Activated T-cell treated with anti-CD3 and anti-CD28 coated beads for 24 hours (primary cell): ENCODE measurements at places on chromosomes 12 and 14.

GRCh38 chr14:102442241-102443211, 67.0 kb downstream of the ANKRD9 start:
- no peak for DNase-seq

DNA sequence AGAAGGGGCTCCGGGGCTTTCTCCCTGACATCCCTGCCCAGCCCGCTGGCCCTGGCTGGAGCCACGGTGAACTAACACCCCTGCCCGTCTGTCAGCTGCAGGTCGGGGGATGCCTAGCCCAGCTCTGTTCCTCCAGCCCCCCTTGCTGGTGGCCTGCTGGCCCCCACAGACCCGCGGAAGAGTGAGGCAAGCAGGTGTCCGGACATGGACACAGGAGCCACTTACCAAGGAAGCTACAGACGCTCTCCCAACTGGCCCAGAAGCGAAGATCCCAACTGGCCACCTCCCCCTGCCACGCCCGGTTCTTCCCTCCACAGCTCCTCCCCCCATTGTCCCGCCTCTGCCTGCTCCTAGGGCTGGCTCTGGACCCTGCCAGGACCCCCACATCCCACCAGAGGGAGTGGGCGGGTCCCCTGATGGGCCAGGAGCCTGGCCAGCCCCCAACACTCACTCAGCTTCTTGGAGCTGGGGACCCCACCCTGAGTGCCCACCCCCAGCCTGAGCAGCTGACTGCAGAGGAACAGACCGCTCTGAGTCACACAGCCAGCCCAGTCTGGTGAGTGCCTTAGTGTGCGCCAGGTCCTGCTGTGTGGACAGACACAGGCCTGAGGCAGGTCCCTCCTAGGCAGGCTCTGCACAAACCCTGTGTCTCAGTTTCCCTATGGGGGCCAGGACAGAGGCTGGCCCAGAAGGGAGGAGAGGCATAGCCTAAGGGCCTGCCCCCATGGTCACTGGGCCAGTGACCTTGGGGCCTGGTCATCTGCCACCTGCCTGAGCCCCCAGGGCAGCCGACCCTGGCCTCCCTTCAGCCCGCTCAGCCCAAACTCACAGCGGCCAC, 7.7 kb downstream of the AHNAK2 start:
- DNase-seq, result no peak

GRCh38 chr12:54459355-54459754, 14.0 kb downstream of the GTSF1 start:
- no peak for DNase-seq

DNA sequence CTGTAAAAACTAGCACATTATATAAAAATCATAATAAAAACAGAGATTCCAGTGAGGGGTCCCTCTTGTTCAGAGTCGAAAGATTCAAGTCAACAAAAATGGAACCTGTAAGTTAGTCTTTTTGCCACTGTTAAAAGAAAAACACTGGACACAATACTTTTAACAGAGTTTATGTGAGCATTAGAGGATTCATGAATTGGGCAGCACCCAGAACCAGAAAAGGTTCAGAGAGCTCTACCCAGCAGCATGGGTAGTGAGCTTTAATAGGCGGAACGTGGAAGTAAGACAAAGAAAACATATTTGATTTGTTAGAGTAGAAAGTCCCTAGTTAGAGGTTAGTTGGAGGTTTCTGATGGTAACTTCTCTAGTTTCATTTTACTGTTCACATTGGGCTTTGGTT, 476.8 kb downstream of the RGS6 start:
- DNase-seq, result no peak

- DNase-seq, result no peak
These were observed 148.9 kb upstream of the MAX start for GRCh38 chr14:65251213-65251612.

GRCh38 chr12:114767906-114768722, 84.1 kb upstream of the TBX3 start:
- no peak for DNase-seq

DNA sequence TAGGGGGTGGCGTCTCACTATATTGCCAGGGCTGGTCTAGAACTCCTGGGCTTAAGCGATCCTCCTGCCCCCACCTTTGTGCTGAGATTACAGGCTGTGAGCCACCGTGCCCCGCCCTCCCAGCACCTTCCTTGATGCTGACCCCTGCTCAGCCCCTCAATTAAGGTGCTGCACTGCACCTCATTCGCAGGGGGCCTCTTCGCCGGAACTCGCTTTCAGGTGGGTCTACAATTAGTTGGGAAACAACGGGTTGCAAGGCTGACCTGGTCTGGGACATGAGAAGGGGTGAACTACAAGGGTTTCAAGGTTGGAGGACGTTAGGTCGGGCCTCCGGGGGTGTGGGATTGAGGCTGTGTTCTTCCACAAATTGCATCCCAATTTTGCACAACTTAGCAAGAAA, 1.2 kb upstream of the NOP2 start:
- no peak for DNase-seq

GRCh38 chr12:37666069-37666781, 650.3 kb upstream of the ALG10B start:
- no peak for DNase-seq

- no peak for DNase-seq
These were observed 23.0 kb downstream of the TSHR start for GRCh38 chr14:80978403-80978802.

DNA sequence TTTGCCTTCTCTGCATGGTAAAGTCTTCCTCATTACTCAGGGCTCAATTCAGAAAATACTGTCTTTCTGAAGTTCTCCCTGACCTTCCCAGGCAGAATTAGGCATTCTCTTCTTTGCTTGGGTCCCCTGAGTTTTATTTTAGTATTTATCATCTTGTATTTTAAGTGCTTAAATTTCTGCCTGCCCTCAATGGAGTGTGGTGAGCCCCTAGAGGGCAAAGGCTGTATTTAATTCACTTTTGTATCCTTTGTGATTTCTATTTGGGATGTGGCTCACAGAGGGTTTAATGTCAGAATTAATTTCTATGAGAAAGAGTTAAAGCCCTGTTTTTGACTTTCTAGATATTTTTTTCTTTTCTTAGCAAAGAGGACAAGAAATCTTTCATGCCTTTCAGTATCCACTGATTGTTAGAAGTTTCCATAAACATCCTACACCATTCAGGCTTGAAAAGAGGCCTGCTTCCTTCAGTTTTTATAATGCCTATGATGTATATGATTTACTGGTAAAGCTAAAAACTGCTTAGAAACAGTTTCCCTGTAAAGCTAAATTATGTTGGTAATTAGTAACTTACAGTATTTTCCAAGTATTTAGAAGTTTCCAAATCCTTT, 55.6 kb upstream of the PTPRB start:
- no peak for DNase-seq

GRCh38 chr12:28209782-28210181, 19.5 kb downstream of the CCDC91 start:
- no peak for DNase-seq

DNA sequence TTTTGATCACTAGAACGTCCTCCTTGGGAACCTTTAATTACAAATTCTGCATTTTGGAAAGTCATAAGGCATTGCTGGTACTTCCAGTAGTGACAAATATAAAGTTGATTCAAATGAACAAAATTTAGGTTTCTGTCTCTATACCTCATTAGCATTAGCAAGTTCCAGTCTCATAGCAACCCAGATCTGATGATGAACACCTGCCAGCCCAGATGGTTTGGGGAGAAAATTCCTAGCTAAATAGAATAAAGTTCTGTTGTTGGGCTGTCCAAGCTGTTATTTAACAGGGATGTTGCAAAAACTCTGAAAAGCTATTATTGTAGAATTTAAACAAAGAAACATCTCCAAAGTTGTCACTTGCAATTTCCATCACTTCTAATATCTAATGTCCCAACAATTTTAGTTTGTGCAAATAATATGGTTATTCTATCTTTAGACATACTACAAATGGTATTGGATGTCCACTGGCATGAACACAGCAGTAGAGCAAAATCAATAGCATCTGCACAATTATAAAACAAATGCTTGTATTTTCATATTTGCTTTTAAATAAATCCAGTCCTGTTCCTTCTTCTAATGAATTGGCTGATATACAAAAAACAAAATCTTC, 299.4 kb downstream of the SLC16A7 start:
- no peak for DNase-seq

- DNase-seq, result no peak
These were observed 22.9 kb downstream of the VCPKMT start for GRCh38 chr14:50093496-50093895.

DNA sequence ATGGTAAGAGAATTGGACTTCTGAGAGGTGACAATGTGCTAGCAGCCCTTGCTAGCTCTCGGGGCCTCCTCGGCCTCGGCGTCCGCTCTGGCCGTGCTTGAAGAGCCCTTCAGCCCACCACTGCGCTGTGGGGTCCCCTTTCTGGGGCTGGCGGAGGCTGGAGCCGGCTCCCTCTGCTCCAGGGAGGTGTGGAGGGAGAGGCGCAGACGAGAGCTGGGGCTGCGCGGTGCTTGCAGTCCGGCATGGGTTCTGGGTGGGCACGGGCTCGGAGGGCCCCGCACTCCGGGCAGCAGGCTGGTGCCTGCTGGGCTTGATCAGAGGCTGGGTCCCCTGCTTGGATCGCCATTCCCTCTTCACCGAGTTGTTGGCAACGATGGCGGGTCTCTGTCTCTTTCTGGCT, 226.4 kb upstream of the AMIGO2 start:
- DNase-seq, result no peak

- DNase-seq, result no peak
These were observed 51.1 kb upstream of the C14orf180 start for GRCh38 chr14:104528496-104528895.

DNA sequence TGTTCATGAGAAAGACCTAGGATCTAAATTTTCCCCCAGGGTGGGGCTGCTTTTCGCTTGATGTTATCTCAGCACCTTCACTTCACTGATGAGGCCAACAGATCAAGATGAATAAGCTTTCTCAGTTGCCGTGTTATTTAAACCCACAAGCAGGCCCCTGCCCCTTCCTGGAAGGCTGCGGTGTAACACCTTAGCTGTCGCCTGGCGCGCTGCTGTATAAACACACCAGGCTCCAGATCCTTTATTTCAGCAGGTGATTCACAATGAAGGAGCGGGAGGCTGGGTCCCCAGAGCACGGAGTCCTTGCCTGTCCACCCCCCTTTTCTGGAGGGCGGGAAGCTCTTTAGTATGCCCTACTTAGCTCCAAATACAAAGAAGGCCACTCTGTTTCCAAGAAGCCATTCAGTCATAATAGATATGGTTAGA, 515.4 kb downstream of the FUT8 start:
- DNase-seq, result peak; percentile 71

DNA sequence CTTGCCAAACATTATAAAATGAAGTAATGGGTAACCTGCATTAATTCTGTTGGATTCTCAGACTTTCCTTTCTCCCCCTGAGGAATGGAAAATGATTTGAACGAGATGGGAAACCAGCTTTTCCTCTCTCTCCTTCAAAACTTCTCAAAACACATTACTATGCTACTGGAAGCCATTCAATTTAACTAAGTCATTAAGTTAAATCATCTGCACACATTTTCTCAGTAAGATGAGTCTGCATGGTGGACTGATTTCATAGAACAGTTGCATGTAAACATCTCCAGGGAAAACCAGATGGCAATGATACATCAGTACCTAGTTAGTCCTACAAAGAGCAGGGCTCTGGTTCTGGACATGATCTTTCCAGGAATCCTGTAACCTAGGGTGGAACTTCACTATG, 59.9 kb downstream of the BMP4 start:
- no peak for DNase-seq

DNA sequence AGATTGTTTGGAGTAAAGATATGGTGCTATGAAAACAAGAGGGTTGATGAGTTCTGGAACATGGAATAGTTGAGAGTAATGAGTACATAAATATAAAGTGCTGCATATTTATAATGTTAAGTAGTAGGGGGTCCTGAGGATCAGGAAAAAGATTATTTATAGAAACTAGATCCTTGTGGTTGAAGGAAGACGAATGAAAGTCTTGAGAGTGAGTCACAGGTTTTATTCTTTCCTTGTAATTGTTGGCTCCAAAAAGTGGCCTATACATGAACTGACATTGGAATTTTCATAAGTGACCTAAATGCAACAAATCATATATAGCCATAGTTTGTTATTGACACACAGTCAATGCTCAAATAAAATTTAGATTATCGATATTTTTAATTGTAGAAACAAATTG, 440.4 kb upstream of the PRICKLE1 start:
- DNase-seq, result no peak

- no peak for DNase-seq
These were observed 11.1 kb downstream of the EXOC3L4 start for GRCh38 chr14:103105580-103106150.

GRCh38 chr14:55170526-55170925, 20.9 kb downstream of the DLGAP5 start:
- DNase-seq, result no peak

- DNase-seq, result no peak
These were observed 123.4 kb downstream of the CMAS start for GRCh38 chr12:22169376-22169775.

DNA sequence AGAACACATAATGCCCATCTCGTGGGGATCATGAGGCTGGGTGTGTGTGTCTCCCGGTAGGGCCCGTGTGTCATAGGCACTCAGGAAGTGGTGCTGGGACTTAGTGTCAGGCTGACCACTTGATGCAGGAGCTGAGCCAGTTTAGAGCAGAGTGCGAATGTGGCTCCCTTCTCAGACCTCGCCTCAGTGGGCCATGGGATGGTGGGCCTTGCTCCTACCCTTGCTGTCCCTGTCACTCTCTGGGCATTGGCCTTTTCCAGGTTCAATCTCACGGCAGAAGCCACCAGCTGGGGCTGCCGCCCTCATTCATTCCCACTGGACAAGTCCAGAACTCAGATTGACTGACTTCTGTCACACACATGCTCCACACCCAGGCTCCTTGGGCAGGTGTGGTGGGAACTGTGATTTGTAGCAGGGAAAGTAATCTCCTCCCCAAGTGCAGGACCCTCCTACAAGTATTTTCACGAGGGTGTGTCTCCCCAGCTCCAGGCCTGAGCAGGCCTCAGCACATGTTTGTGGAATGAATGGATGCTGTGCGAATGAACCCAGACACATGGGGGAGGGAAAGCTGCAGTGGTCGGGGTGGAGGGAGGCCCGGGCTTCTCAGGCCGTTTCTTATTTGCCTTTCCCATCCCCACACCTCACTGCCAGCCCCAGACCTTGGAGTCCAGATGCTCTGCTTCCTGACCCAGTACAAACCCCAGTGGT, 54.9 kb downstream of the BEGAIN start:
- DNase-seq, result no peak

- no peak for DNase-seq
These were observed 12.8 kb downstream of the ABHD4 start for GRCh38 chr14:22610931-22611330.

DNA sequence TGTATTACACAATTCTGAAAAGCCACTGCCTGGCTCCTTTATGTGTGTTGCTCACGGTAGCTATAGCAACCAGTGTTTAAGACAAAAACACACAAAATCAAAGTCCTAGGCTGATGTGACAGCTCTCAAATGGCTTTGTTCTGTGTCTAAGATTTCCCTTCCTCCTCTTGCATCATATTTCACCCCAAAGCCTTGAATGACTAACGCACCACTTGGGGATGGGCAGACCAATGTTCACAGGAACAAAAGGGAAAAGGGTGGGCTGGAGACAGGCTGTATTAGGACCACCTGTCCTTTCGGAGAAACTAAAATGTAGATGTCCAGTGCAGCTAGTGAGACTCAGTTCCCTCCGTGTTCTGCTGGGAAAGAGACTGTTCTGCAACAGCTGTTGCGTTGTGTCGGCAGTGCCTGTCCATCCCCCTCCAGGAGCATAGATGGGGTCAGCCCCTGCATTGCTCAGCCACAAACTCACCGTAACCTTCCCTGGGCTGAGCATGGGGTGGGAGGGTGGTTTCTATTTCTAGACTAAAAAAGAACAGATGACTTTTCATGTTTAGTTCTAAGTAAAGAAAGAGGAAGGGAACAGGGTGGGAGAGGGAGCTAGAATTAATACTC, 26.8 kb upstream of the DAAM1 start:
- DNase-seq, result no peak
